ENCODE measurements at places on chromosomes 1 and 21. TPM values are rescaled to one million over a fixed set of nuclear protein-coding genes. Genes with fewer than 3 reads are reported as not detected.

- DNase-seq, result no peak
- no peaks in the 10 kb centered on the region for H3K27me3 ChIP-seq
- H3K4me3 ChIP-seq, result no peak overlapping the region
- no peak overlapping the region for H3K27ac ChIP-seq
These were observed 166.8 kb upstream of the IVNS1ABP start for GRCh38 chr1:185483664-185484450.

GRCh38 chr1:234727018-234727940 lies 117.3 kb upstream of the IRF2BP2 start:
- DNase-seq, result no peak
- no peaks in the 10 kb centered on the region for H3K27me3 ChIP-seq
- H3K36me3 ChIP-seq, result no peaks in the 10 kb centered on the region

DNA sequence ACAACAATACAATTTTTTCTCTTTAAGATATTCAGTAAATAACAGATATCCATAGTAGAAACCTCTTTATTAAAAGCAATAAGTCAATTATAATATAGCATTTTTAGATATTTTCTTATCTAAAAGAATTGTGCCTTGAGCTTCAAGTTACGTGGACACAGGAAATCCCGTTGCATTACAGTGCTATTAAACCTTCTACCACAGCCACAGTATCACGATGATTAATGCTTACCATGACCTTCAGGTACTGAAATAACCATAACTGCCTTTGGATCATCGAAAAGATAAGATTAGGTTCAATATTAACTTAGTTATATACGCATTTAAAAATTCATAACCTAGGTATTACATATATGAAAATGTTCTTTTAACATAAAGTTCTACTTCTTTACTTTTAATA lies 17.9 kb downstream of the B3GALNT2 start:
- H3K27ac ChIP-seq, result no peak overlapping the region
- H3K27me3 ChIP-seq, result no peaks in the 10 kb centered on the region
- H3K4me3 ChIP-seq, result no peak overlapping the region

GRCh38 chr1:219039017-219039681 lies 134.5 kb upstream of the LYPLAL1 start:
- H3K27me3 ChIP-seq, result no peaks in the 10 kb centered on the region
- DNase-seq, result no peak
- H3K36me3 ChIP-seq, result no peaks in the 10 kb centered on the region
- no peaks in the 10 kb centered on the region for H3K4me1 ChIP-seq
- no peak overlapping the region for H3K27ac ChIP-seq
- H3K4me3 ChIP-seq, result no peak overlapping the region

DNA sequence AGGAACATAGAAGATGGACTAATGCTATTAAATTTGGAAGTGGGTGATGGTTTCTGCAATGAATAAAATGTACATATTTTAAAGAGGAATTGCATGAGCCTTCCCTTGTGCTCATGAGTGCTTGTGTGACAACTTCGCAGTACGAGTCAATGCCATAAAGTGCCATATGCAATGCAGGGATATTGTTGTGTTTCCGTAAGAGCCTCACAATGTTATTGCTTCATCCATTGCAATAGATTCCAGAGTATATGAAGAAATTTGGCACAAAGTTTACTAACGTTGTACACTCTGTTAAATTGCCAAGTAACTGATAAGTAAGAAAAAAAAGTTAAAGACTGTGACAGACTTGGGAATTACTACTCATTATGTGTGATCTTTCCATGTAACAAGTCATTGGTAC lies 22.3 kb downstream of the BTG3 start:
- H3K4me3 ChIP-seq, result no peak overlapping the region
- H3K4me1 ChIP-seq, result no peaks in the 10 kb centered on the region
- H3K27ac ChIP-seq, result no peak overlapping the region
- H3K27me3 ChIP-seq, result no peaks in the 10 kb centered on the region
- no peak for DNase-seq

The TDRD5 gene
- not detected for total RNA-seq

The GUCA2B gene
- total RNA-seq, result not detected

GRCh38 chr1:177790566-177790965 lies 179.3 kb downstream of the SEC16B start:
- H3K27me3 ChIP-seq, result no peaks in the 10 kb centered on the region
- H3K4me3 ChIP-seq, result no peak overlapping the region
- DNase-seq, result no peak

DNA sequence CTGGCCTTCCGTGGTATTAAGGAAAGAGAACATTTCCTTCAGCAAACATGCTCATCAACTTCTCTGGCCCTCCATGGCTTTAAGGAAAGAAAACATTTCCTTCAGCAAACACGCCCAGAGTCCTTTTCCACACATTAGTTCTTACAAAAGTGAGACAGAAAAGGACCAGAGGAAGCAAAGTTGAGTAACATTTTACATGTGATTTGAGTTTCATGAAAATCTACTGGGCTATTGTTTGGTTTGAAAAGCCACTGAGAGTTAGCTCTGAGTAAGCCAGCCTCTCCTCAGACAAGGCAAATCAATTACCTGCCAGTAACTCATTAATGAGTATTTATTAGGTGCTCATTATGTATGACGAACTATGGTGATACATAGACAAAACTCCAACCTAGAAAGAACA lies 78.0 kb downstream of the NID1 start:
- no peak overlapping the region for H3K27ac ChIP-seq
- no peaks in the 10 kb centered on the region for H3K4me1 ChIP-seq
- H3K36me3 ChIP-seq, result peaks cover 54% of the 10 kb centered on the region
- H3K4me3 ChIP-seq, result no peak overlapping the region
- DNase-seq, result no peak

- H3K36me3 ChIP-seq, result no peaks in the 10 kb centered on the region
- no peak overlapping the region for H3K27ac ChIP-seq
- no peak overlapping the region for H3K4me3 ChIP-seq
- no peaks in the 10 kb centered on the region for H3K27me3 ChIP-seq
These were observed 309.9 kb upstream of the PRMT6 start for GRCh38 chr1:106746448-106747085.

DNA sequence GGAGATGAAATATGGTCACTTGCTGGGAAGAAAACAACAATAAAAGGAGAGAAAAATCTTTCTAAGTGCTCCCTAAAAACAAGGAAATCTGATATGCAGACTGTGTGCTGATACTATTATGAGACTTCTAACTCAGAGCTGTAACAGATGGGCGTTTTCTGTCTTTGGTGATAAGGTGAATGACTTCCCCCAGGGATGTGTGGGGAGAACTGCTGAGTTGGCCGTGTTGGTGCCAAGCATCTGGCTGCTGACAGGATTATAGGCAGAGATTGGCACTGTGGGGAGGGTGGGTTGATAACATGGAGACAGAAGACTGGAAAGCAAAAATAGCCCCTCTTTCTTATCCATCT lies 438.5 kb upstream of the PLXNA2 start:
- no peaks in the 10 kb centered on the region for H3K4me1 ChIP-seq
- no peak for DNase-seq
- no peaks in the 10 kb centered on the region for H3K27me3 ChIP-seq
- no peak overlapping the region for H3K27ac ChIP-seq
- no peak overlapping the region for H3K4me3 ChIP-seq

The LRRC38 gene
- not detected for total RNA-seq

- no peak overlapping the region for H3K27ac ChIP-seq
- no peaks in the 10 kb centered on the region for H3K27me3 ChIP-seq
- no peaks in the 10 kb centered on the region for H3K4me1 ChIP-seq
- H3K4me3 ChIP-seq, result no peak overlapping the region
These were observed 17.3 kb upstream of the DISP3 start for GRCh38 chr1:11461531-11462137.

GRCh38 chr1:239526391-239526790 lies 140.0 kb downstream of the CHRM3 start:
- H3K4me3 ChIP-seq, result no peak overlapping the region
- no peaks in the 10 kb centered on the region for H3K4me1 ChIP-seq
- DNase-seq, result no peak
- no peaks in the 10 kb centered on the region for H3K27me3 ChIP-seq
- no peaks in the 10 kb centered on the region for H3K36me3 ChIP-seq
- H3K27ac ChIP-seq, result no peak overlapping the region
